ENCODE measurements at places on chromosomes 7 and 10.

GRCh38 chr7:85529831-85530230, 343.0 kb upstream of the SEMA3D start:
- no peak for DNase-seq

- peak; percentile 77 for DNase-seq
Observed at GRCh38 chr7:38186593-38187314, 8.7 kb downstream of the STARD3NL start.

DNA sequence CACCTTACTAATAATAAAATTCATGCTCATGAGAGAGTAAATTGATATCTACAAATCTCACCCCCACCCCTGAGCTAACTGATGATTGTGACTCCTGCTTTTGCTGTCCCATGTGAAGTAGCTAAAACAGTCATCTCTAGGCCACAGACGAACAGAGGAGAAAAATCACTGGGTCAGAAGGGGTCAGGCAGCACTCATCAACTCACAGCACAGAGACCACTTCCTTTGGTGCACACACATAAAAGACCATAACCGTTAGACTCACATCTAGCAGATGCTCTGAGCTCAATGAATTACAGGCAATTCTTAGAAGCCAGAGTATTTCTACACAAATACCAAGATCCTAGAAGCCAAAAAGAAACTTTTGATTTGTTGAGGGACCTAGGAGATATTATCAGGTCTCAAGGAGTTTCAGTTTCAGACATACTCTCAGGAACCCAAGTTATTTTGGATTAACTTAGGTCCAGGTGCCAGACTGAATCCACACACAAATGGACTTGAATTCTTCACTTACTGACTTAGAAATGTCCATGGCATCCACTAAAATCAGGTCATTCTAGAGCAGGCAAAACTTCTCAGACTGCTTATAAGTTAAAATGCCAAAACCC, 65.0 kb upstream of the TES start:
- DNase-seq, result no peak

DNA sequence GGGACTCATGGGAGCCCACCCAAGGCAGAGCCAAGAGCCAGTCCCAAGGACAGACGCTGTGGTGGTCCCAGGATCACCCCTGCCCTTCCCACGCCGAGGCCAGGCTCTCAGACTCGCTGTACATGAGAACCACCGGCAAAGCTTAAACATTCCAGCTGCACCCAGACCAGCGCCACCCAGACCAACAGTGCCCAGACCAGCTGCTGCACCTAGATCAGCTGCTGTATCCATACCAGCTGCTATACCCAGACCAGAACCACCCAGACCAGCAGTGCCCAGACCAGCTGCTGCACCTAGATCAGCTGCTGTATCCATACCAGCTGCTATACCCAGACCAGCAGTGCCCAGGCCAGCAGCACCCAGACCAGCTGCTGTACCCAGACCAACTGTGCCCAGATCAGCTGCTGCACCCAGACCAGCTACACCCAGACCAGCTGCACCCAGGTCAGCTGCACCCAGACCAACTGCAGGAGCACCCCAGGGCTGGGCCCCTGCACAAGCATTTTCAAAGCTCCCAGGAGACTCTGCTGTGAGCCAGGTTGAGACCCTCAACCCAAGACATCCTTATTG, 47.9 kb upstream of the CNPY1 start:
- DNase-seq, result no peak

DNA sequence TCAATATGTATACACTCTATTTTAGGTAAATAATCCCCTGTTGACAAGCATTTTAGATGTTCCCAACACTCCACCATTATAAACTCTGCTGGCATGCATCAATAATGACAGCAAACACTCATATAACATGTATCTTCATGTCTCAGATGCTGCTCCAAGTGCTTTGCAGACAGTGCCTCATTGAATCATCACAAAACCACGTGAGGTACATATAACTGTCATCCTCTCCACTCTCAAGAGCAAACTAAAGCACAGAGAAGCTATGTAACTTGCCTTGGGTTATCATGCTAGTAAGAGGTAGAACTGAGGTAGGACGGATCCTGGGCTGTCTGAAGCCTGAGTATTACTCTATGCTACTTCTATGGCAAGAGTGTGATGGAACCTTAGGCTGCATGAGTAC, 72.5 kb upstream of the GSDME start:
- no peak for DNase-seq

DNA sequence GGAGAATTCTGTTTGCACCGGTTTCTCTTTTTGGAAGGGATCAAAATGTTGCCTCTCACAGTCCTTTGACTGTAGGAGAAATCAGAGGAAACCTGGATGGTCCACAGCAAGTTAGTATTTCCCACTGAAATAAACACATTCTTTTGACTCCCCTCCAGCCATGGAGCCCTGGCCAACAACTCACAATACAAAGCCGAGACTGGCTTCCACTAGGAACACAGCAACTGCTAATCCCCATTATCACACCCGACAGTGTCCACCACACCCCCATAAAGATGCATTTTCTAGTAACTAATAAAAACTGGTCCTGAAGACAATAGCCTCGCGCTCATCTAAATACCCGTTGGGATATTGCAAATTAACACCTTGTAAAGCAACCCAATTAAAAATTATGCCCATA, 798 bp upstream of the MACROH2A2 start:
- no peak for DNase-seq

DNA sequence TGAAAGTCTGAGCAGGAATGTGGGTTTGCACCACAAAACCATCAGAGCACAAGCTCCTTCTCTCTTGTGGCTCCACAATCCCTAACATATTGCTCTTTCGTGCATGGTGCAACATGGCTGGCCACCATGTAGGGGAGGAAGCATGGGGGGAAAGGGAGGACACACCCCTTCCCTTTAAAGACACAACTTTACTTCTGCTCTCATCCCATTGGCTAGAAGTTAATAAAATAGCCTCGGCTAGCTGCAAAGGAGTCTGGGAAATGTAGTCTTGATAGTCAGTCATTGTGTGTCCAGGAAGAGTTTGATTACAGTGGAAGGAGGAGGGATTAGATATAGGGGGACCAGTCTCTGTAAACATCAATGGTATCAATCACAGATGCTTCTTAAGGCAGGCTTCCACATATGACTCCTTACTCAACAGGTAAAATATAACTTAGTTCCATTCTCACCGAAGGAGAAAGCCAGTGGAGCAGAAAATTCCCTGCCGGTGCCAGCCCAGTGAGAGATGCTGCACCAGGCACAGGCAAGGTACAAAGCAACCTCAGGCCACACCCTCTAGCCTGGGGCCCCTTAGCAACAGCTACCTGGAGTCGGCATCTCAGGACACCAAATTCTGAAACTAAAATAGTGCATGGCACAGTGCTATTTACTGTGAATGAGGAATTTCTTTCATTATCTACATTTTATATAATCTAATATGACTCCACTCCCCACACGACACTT, 124.7 kb upstream of the CTBP2 start:
- peak; percentile 68 for DNase-seq

GRCh38 chr7:33079096-33079495, 16.5 kb upstream of the NT5C3A start:
- DNase-seq, result no peak

DNA sequence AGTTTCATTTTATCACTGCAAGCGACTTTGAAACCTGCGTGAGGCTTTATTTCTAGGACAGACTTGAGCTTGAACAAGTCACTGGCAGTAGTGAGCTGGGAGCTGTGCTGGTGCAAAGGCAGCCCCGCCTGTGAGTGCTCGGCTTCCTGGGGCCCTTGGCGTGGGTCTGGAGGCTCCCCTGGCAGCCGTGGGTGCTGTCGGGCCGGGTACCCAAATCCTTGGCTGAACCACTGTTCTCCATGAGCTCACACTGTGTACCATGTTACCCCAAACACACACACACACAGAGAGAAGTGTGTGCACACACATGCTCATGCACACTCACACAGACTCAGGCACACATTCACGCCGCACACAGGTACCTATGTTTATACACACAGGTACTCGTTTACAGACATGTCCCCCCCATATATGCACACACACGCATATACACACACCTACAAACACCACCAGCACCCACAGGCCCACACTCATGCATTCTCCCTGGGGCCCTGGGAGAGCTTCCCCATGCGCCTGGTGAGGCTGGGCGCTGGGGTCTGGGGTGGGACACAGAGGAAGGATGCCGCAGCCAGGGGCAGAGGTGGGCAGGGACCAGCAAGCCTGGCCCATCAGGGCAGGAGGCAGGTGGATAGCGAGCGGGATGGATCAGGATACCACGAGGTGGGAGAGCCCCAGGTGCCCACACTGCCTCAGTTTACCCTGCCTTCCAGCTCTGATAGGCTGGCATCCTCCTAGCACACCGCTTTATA, 158.8 kb downstream of the ADARB2 start:
- no peak for DNase-seq

DNA sequence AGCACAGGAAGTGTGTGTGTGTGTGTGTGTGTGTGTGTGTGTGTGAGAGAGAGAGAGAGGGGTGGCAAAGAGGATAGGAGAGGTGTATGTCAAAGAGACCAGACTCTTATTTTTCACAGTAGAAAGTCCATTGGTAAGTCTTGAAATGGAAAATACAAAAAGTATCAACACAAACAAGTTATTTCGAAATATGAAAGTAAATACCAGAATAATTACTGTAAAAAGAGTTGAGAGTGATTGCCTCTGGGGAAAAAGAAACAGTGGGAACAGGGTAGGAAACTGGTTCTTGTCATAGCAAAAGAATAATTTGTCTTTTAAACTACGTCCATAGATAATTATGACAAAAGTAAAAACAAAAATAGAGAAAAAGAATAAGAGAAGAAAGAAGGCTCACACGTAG, 29.0 kb upstream of the EIF5AL1 start:
- DNase-seq, result no peak

- DNase-seq, result no peak
Observed at GRCh38 chr10:22326145-22326702, 5.3 kb downstream of the BMI1 start.

DNA sequence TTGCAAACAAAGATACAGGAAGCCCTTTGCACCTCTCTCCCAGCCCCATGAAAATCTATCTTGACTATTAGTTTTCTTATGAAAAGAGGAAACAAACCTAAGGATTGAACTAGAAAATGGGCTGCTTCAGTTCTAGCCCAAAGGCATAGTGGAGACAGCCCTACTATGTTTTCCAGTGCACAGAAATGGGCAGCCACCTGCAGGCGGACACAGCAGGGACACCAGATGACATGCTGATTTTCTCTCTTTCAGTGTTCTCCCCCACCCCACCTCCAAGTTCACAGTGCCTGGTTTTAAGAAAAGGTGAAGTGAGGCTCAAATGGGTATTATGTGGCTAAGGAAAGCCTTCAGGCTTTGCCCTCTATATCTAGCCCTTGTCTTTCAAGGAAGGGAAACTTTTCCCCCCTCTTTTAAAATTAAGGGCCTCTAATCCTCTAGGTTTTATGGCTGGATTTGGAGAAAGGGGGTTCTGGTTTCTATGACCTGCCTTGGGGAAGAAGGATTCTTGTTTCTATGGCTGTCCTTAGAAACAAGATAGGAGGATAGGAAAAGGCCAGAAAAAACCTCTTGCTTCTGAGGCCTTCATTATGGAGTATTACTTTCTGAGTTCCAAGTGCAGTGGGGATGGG, 23.5 kb upstream of the DDX50 start:
- no peak for DNase-seq
